ENCODE measurements at places on chromosomes 3 and 15. TPM values are rescaled to one million over a fixed set of nuclear protein-coding genes. Genes with fewer than 3 reads are reported as not detected.

DNA sequence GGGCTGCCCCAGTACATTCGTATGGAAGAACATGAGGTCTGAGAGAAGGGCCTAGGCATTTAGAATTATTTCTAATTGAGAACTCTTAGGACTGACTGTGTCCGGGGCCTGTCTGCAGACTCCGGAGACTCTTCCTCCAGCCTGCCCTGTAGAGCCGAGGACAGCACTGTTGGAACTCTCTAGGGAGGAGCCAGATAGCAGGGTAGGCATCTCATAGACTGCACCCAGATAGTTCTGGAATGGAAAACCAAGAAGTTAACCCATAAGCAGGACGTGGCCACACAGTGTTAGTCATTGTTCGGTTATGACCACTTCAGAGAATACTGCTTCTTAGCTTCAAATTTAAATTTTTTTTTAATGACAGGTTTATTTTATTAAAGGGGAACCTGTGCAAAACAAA lies 59.5 kb downstream of the SNRK start:
- DNase-seq, result no peak

The TRIM42 gene
- not detected for total RNA-seq

DNA sequence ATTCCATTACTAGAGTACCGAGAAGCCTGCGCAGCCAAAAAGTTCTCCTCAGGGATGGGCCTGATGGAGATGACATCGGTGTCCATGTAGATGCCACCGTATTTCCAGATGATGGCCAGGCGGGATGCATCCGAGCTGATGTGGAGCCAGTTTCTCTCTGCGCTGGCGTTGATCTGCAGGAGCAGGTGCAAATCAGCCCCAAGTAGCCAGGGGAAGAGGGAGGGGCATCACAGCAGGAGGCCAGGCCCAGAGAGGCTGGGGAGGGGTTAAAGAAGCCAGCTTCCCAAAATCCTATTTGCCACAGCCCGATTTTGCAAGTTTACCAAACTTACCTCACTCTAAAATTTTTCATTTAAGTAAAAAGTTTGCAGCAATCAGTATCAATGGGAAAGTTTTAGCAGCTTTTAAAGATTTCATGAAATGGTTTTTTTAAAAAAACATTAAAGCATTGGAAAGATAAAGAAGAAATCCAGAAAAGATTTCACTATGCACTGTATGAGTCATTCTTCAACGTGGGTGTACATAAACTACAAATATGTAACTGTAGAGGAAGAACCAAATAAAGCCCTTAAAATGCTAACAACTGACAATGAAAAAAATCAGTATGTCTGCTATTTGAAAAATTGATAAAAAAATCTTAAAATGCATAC lies 7.4 kb downstream of the A4GNT start:
- no peak for DNase-seq

DNA sequence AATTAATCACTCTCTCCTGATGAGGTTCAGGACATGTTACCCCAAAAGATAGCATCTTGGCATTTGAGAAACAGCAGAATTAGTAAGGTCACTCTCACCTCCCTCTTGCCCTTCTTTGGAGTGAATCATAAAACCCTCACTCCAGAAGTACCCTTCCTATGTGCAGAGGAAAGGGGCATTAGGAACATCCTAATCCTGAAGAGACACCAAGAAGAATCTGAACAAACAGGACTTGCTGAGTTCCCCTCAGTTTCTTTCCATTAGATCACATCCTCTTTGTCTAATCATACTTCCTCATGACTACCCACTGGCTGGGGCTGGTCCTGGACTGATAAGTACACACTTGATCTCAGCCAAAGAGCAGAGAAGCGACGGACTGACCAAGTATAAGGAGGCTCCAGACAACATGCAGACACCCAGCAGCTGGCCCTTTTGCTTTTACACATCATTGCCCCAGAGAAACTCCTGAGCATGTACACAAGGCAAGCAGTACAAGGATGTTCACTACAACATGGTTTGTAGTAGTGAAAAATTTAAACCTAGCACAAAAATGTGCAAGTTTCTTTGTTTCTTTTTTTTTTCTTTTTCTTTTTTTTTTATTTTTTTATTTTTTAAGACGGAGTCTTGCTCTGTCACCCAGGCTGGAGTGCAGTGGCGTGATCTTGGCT lies 15.0 kb upstream of the TM6SF1 start:
- peak; percentile 50 for DNase-seq

GRCh38 chr3:103813955-103814354 lies 1379.1 kb downstream of the ZPLD1 start:
- DNase-seq, result no peak

The GOLGA6L10 gene
- 3.6 TPM for total RNA-seq

The SST gene
- total RNA-seq, result 29.5 TPM

Data from mucosa of descending colon (tissue), 3 donors.